T-cell (primary cell): ENCODE measurements at places on chromosomes 3 and 15. TPM values are rescaled to one million over a fixed set of nuclear protein-coding genes. Genes with fewer than 3 reads are reported as not detected.

Gene BBS4
- total RNA-seq = 16.2 TPM

Gene SI
- not detected for total RNA-seq

Gene DCLK3
- not detected for total RNA-seq

Gene SYNPR
- not detected for total RNA-seq

Gene PIK3R4
- total RNA-seq = 14.4 TPM

Gene EIF3J
- total RNA-seq = 63.8 TPM

Gene SCAANT1
- not detected for total RNA-seq

Gene TTLL13
- 0.70 TPM for total RNA-seq
